ENCODE measurements at places on chromosomes 6 and 20.

DNA sequence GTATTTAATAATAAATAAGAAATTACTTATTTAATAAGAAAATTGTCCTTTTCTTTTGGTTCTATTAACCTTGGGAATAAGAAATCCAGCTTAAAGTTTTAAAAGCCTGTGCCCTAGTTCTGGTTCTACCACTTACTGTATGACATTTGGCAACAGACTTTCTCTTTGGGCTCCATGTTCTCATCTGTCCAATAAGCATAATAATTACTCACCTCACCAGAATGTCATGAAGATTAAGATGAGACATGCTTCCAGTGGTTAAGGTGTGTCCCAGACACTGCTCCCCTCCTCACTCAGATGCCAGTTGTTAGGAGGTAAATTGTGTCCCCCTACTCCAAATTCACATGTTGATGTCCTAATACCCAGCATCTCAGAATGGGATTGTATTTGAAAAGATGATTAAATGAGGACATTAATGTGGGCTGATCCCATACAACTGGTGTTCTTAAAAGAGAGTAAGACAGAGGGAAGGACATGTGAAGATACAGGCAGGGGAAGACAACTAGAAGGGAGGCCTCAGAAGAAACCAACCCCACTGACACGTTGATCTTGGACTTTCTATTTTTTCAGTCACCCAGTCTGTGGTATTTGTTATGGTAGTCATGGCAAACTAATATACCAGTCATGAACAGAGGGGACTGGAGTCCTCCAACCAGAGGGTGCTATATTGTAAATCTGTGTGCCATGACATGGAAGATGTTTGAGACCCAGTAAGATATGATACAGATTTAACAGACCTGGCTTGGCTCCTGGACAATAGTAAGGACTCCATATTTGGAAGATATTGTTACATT, 6.4 kb upstream of the MICAL1 start:
- H3K4me3 ChIP-seq: no peak overlapping the region
- no peaks in the 10 kb centered on the region for H3K27me3 ChIP-seq
- no peak overlapping the region for H3K27ac ChIP-seq
- no peaks in the 10 kb centered on the region for H3K4me1 ChIP-seq
- DNase-seq: no peak
- H3K36me3 ChIP-seq: peaks cover 11% of the 10 kb centered on the region

DNA sequence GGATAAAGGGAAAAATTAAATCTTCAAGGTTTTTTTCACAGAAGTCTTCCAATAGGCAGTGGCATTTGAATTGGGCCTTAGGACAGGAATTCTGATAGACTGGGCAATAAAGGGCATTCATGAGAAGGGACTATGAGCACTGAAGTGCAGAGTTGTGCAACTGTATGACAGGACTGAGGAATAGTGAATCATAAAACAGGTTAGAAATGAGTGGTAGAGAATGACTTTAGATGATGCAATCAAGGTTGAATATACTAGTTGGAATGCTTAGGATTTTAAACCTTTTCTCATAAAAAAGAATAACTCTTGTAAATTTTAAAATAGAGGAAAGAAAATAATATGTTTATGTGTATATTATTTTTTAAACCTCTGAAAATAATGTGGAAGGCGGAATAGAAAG, 944.7 kb downstream of the PHF3 start:
- no peak overlapping the region for H3K4me3 ChIP-seq
- no peak overlapping the region for H3K27ac ChIP-seq
- no peak for DNase-seq

- peak overlapping the region; percentile 47 for H3K4me3 ChIP-seq
- DNase-seq: no peak
- H3K27me3 ChIP-seq: no peaks in the 10 kb centered on the region
These were observed 4.6 kb downstream of the NPBWR2 start for GRCh38 chr20:64102647-64103354.

DNA sequence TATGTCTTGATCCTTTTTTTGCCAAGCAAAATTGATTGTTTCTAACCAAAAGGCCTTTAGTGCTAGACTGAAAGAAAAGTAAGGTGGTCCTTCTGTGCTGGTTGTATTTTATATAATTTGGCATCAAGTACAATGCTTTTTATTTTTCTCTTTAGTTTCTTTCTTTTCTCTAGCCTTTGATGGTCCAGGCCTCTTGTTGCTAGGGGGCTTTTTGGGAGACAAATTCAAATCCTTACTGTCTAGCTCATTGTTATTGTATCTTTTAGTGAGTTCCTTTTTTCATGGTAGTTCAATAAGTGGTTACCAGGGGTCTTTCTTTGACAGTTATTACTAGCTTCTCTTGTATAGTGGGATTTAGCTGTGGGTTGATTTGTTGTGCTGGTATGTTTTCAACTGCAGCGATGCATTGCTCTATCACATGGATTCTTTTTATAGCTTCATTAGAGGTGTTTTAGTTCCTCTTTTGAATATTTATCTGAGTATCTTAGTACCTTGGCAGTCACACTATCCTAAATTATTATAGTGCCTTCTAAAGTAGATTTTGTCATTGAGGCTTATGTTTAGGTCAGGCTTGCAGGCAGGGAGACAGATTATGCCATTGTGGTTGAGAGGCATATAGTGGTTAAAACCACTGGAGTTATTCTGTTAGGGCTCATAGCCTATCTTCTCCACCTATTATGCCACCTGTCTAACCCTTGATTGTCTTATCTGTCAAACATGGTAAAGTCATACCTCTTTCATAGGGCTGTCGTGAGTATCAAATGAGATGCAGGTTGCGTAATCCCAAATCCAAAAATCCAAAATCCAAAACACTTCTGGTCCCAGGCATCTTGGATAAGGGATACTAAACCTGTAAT, 49.5 kb downstream of the KCNS1 start:
- H3K27ac ChIP-seq: no peak overlapping the region
- DNase-seq: no peak
- H3K27me3 ChIP-seq: no peaks in the 10 kb centered on the region

DNA sequence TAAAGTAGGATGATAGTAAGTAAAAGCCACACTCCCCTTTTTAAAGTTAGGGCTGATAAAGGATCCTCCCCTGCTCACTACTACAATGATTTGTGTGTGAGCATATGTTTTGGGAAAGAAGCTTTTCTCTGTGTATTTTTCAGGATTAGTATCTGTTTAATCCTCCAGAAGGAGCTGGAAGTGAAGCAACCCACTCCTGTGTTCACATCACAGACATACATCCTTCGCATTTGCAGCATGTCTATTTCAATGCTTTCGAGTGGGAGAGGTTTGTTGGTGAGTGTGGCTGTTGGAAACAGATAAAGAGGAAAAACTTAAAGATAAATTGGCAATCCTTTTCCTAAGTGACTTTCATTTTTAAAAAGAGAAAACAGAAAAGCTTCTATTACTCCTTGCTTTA, 31.6 kb upstream of the RGS17 start:
- no peak overlapping the region for H3K4me3 ChIP-seq
- no peaks in the 10 kb centered on the region for H3K36me3 ChIP-seq
- no peak for DNase-seq
- H3K27me3 ChIP-seq: no peaks in the 10 kb centered on the region
- no peaks in the 10 kb centered on the region for H3K4me1 ChIP-seq

GRCh38 chr20:51128198-51128597, 105.3 kb upstream of the KCNG1 start:
- no peak overlapping the region for H3K27ac ChIP-seq
- no peaks in the 10 kb centered on the region for H3K36me3 ChIP-seq
- H3K27me3 ChIP-seq: no peaks in the 10 kb centered on the region
- H3K4me3 ChIP-seq: no peak overlapping the region

- DNase-seq: no peak
- peaks cover 10% of the 10 kb centered on the region for H3K4me1 ChIP-seq
- H3K4me3 ChIP-seq: no peak overlapping the region
- no peaks in the 10 kb centered on the region for H3K36me3 ChIP-seq
- H3K27ac ChIP-seq: no peak overlapping the region
- H3K27me3 ChIP-seq: no peaks in the 10 kb centered on the region
These were observed 16.2 kb upstream of the MRPS18A start for GRCh38 chr6:43703512-43704429.

Data from iPS DF 6.9 (cell line).